Right renal cortex interstitium (tissue), 3 donors: ENCODE measurements at places on chromosomes 12 and 14.

DNA sequence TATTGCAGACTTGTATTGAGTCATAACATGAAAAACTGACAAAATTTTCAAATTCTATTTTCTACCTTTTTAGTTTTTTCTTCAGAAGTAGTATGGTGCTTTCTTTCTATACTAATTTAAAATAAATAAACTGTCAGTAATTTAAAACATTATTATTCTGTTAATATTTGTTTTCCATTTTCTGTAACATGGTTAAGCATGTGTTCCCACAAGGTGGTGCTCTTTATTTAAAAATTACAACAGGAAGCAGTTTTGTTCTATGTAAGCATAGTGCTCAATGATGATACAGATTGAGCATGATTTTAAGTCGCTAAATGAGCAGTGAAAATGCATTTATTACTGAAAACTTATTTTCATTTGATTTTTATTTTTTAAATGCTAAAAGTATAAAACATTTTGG is 114.6 kb downstream of the PPFIA2 start:
- DNase-seq = peak; percentile 16

- no peak for DNase-seq
These were observed 8.7 kb downstream of the DNAI7 start for GRCh38 chr12:25186038-25186787.

DNA sequence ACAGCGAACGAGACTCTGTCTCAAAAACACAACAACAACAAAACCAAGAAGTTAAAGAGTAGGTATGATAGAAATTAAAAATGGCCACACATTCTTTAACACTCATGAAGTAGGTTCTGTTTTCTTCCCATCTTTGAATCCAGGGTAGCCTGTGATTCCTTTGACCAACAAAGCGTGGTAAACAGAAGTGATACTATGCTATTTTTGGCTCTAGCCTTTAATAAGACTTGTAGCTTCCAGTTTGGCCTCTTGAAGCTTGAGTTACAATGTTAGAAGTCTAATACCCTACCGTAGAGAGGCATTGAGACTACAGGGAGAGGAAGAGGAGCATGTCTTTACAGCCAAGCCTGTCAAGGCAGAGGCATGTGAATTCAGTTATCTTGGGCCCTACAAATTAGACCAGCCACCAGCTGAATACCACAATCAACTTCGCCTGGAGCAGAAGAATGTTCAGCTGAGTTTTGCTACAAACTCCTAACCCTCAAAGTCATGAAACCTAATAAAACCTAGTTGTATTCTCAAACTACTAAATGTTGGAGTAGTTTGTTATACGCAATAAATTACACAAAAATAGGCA is 4.9 kb upstream of the NEMF start:
- no peak for DNase-seq

GRCh38 chr12:23084236-23084995 is 459.4 kb downstream of the ETNK1 start:
- DNase-seq = no peak

GRCh38 chr12:96237035-96237434 is 42.9 kb downstream of the ELK3 start:
- DNase-seq = no peak

GRCh38 chr14:87331991-87332390 is 661.0 kb downstream of the GALC start:
- DNase-seq = no peak

GRCh38 chr14:56949828-56950227 is 139.5 kb upstream of the OTX2 start:
- no peak for DNase-seq
